ENCODE measurements at places on chromosomes 4 and X.
A peak's percentile ranks its signal among the peaks of the same experiment; 100 is the strongest.

DNA sequence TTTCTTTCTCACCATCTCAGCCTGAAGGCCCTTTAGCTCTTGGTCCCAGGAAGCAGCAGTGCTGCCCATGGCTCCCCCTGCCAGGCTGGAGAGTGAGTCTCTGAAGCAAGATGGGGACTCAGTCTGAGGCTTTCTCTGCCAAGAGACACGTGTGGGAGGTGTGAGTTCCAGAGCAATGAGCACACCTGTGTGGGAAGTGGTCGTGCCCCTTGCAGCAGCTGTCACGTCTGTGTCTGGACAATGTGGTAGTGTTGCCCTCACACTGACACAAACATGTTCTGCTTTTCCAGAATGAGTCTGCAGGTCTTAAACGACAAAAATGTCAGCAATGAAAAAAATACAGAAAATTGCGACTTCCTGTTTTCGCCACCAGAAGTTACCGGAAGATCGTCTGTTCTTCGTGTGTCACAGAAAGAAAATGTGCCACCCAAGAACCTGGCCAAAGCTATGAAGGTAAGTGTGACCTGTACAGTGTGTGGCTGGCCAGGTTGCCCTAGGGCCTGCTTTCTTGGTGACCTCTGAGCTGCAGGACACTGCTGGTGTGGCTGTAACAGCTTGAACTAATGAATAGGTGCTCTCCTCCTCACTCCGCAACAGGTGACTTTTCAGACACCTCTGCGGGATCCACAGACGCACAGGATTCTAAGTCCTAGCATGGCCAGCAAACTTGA is 1.9 kb downstream of the TACC3 start:
- no peak for DNase-seq

- DNase-seq, result no peak
Measured at GRCh38 chr4:106162278-106162677, 153.7 kb downstream of the TBCK start.

DNA sequence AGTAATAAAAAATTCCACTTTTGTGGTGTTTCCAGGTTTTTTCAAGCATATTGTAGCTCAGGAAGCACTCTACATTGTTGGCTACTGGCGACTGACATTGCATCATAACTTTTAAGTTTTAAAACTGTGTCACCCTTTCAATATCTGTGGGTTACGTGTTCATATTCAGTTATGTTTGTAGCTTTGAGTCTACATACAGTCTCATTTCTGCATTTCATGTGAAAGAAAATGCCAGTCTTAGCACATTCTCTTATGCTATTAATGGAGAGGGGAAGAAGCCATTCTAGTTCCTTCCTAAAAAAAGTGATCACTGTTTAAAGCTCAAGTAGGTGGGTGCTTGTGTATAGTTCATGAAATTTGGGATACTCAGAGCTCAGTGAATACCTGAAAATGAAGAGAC is 38.1 kb downstream of the DIAPH2 start:
- no peak for DNase-seq

GRCh38 chrX:9295551-9295950 is 169.3 kb upstream of the TBL1X start:
- no peak for DNase-seq

GRCh38 chr4:183898456-183898855 is 6.7 kb upstream of the STOX2 start:
- no peak for DNase-seq

DNA sequence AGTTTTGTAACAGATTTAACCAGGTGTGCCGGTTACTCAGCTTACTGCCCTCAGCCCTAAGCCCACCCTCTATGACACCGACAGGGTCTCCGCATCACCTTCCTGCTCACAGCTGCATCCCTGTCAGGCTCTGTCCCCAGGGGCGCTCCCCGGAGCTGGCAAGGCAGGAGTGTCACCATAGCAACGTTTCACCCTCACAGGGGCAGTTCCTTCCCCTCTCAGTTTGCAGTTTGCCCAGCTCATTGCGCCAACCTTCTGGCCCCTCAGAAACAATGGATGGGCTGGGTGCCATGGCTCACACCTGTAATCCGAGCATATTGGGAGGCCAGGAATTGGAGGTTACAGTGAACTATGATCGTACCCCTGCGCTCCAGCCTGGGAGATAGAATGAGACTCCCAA is 42.6 kb downstream of the RGS12 start:
- no peak for DNase-seq

GRCh38 chr4:153349206-153349805 is 4.8 kb downstream of the MND1 start:
- no peak for DNase-seq

DNA sequence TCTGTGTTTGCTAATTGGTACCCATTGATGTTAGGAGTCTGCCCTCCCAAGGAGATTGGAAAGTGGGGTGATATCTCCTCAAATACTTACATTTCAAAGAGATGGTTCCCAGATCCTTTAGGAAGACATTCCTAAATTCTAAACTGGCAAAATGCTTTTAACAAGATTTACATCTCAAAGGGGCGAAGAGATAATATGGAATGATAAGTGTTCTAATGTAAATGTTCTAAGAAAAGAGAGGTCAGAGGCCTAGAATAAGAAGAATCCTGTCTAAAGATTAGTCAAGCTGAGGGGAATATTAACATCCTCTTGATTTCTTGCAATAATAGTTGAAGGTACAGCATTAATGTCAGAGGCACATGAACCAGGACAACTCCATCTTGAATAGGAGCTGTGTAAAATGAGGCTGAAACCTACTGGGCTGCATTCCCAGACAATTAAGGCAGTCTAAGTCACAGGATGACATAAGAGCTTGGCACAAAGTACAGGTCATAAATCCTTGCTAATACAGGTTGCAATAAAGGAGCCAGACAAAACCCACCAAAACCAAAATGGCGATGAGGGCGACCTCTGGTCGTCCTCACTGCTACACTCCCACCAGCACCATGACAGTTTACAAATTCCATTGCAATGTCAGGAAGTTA is 2248.1 kb downstream of the ARAP2 start:
- no peak for DNase-seq

- DNase-seq, result no peak
Measured at GRCh38 chrX:131219271-131219670, 69.8 kb downstream of the IGSF1 start.

DNA sequence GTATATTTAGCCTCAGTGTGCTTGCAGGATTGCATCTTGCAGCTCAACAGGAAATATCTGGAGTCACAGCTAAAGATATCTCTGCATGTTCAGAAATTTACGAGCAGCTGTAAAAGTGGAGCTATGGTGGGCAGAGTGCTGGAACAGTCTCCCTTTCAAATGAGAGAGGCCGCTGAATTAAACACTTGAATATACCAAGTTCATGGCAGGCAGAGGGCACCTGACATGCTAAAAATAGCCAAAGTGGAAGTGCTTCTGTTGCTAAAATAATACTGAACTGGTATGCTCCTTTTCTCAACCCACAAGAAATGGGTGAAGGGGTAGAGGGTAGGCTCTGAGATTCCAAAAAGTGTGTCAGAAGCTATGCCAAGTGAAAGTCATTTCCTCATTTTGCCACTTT is 98.1 kb downstream of the MGST2 start:
- DNase-seq, result no peak

GRCh38 chr4:142355421-142355930 is 490.6 kb downstream of the INPP4B start:
- no peak for DNase-seq

- DNase-seq, result peak; percentile 24
Measured at GRCh38 chrX:25344161-25344936, 328.6 kb upstream of the ARX start.

- DNase-seq, result no peak
Measured at GRCh38 chrX:33465137-33465536, 253.8 kb upstream of the DMD start.

- no peak for DNase-seq
Measured at GRCh38 chrX:56268888-56269287, 36.7 kb downstream of the KLF8 start.

GRCh38 chrX:115233497-115234455 is at the start of gene LRCH2:
LRCH2 (minus strand) TSS chrX:115234096; CDS start chrX:115234041, 55 bp downstream.
- no peak for DNase-seq

GRCh38 chr4:152564336-152564735 is 28.4 kb upstream of the FBXW7 start:
- no peak for DNase-seq

DNA sequence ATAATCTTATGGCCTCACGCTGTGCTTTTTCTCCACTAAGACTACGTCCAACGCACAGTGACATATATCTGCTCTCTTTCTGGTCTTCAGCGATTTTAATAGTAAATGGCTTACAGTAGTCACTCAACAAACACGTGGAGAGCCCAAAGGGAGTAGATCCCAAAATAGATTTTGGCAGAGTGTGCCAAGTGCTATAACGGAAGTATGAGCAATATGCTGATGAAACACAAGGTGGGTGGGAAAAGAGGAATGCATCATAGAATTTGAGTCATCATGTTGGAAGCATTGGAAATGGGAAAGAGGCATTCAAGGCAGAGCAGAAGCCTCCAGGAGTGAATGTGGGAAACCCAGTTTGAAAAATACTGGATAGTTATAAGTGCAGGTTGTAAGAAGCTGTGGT is 129.1 kb upstream of the LDB2 start:
- peak; percentile 40 for DNase-seq

DNA sequence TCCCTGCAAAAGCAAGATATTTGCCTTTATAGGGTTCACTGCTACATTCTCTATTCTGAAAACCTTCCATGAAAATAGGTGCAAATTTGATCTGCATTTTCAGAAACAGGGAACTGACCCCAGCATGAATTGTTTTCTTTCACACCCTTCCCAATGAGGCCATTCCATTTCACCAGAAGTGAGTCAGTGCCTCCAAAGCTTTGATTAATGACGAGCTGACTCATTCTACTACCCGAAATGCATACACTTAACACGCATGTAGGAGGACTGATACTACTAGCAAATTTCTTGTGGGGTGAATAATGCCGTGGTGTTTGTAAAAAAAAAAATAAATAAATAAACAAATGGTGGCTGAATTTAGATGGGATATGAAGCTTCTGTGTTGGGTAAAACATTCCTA is 146.9 kb upstream of the FGF13 start:
- DNase-seq, result peak; percentile 8

DNA sequence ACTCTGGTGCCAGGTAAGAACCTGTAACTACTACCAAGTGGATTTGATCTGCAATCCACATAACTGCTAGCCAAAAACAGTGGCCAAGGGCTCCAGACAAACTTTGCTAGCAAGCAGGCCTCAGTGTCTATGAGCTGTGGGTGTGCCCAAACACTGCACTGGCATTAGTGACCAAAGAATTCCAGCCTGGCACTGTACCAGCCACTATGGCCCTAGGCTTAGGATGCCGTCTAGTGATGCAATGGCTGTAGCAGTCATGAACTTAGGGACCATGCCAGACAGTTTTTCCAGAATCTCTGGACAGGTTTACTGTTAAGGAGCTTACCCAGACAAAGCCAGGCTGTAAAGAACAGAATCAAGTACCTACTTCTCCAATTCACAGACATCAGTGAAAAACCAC is 33.7 kb upstream of the PRR27 start:
- DNase-seq, result no peak

GRCh38 chr4:149183638-149184037 is 632.0 kb downstream of the IQCM start:
- no peak for DNase-seq

GRCh38 chr4:13481569-13481968 is 2.6 kb downstream of the RAB28 start:
- DNase-seq, result peak; percentile 9

GRCh38 chrX:118632862-118633261 is 94.5 kb upstream of the IL13RA1 start:
- no peak for DNase-seq

DNA sequence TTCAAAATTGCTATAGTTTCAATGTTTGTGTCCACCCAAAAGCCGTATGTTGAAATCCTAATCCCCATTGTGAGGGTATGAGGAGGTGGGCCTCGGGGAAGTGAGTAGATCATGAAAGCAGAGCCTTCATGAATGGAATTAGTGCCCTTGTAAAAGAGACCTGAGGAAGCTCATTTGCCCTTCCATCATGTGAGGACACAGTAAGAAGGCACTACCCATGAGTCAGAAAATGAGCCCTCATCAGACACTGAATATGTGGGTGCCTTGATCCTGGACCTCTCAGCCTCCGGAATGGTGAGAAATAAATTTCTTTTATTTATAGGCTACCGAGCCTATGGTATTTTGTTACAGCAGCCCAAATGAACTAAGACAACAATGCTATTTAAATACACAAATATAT is 57.7 kb upstream of the EFHC2 start:
- DNase-seq, result no peak

DNA sequence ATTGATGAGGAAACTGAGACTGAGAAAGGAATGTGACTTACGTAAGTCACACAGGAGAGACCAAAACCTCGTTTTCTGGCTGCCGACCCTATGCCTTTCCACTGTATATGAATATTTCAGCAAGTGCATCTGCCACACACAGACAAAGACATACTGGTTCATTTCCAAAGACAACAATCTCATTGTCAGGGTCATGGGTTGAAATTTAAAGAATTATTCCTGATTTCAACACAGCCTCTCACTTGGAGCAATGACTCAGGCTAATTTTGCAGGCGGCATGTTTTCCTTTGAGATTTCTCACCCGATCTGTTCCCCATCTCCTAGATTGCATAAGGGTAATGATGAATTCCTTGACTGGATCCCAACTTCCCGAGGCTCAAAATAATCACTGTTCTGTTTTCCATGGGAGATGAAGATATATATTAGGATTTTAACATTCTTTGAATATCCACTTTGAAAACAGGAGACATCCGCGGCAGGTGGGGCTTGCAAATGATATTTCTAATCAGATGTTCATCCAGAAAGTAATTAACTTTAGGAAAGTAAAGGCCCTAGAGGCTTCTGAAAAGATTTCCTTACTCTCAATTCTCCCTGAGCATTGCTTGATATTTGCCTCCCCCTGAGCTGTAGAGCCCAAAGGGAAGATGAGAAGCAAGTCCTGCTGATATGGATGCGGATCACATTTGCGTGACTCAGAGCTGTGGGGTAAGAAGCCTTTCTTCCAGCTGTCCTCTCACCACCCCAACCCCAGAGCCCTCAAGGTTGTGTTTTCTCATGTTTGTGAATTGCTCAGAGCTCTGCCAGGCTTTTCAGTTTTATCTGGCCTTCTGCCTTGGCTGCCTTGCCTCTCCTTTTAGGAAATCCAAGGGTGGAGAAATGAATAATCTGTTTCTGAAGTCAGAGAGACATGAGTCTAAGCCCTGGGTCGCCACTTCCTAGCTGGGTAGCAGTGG is 361.1 kb upstream of the BOD1L1 start:
- DNase-seq, result peak; percentile 78

GRCh38 chr4:122873821-122874593 is 47.4 kb downstream of the FGF2 start:
- DNase-seq, result peak; percentile 99

DNA sequence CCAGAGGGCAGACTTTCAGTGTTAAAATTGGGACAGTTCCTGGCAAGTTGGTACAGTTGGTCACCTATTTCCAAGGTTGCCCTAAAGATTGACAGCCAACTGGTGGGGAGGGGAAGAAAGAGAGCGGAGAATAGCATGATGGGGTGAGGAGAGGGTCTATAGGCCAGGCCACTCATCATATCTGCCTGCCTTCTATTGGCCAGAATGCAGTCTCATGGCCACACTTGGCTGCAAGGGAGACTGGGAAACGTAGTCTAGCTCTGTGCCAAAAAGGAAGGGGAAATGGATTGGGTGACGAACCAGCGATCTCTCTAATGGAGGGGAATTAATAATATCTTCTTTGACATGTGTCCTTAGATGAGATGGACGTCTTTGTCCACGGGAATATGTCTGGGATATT is 197.4 kb upstream of the ATP6AP2 start:
- no peak for DNase-seq

- DNase-seq, result no peak
Measured at GRCh38 chr4:89253311-89253710, 54.3 kb downstream of the GPRIN3 start.
